Karpas-422 (cell line): ENCODE measurements at places on chromosomes 3 and 15. TPM values are rescaled to one million over a fixed set of nuclear protein-coding genes. Genes with fewer than 3 reads are reported as not detected.

DNA sequence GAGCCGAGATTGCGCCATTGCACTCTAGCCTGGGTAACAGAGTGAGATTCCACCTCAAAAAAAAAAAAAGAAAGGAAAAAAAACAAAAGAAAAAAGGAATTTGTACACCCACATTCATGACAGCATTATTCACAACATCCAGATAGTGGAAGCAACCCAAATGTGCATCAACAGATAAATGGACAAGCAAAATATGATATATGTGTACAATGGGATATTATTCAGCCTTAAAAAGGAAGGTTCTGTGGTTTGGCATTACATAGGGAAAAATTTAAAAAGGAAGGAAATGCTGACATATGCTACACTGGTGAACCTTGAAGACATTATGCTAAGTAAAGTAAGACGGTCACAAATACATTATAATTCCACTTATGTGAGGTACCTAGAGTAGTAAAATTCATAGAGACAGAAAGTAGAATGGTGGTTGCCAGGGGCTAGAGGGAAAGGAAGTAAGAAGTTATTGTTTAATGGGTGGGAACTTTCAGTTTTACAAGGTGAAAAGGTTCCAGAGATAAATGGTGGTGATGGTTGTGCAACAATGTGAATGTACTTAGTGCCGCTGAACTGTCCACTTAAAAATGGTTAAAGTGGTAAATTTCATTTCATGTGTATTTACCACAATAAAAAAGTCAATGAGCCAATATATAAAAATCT, 118.5 kb downstream of the MYLK start:
- no peak for DNase-seq

GRCh38 chr3:59540241-59540640, 490.4 kb upstream of the CFAP20DC start:
- DNase-seq, result no peak

- DNase-seq, result no peak
Observed at GRCh38 chr3:174303907-174304560, 555.1 kb upstream of the NAALADL2 start.

DNA sequence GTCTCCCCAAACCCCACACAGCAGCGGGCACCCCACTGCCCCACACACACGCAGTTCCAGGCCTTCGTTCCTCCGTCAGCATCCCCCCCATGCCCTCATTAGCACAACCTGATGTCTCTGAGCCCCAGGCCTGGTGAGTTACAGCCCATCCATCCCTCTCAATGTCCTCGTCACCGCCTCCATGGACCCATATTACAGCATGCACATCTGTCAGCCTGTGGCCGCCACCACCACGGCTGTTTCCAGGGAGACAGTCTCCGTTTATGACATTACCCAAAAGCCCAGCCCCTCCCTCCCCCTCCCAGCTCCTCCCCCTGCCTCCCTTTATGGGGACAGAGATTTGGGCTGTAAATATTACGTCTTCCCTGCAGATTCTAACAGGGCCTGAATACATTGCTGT, 143.1 kb upstream of the LINGO1 start:
- no peak for DNase-seq

EPHA6 gene
- not detected in 2 replicates for total RNA-seq

IFRD2 gene
- total RNA-seq, result 75.2 and 82.1 TPM in 2 replicates

- DNase-seq, result no peak
Observed at GRCh38 chr3:137930976-137931375, 79.0 kb upstream of the CLDN18 start.

ZPLD1 gene
- not detected in 2 replicates for total RNA-seq

PRR23C gene
- not detected in 2 replicates for total RNA-seq

DNA sequence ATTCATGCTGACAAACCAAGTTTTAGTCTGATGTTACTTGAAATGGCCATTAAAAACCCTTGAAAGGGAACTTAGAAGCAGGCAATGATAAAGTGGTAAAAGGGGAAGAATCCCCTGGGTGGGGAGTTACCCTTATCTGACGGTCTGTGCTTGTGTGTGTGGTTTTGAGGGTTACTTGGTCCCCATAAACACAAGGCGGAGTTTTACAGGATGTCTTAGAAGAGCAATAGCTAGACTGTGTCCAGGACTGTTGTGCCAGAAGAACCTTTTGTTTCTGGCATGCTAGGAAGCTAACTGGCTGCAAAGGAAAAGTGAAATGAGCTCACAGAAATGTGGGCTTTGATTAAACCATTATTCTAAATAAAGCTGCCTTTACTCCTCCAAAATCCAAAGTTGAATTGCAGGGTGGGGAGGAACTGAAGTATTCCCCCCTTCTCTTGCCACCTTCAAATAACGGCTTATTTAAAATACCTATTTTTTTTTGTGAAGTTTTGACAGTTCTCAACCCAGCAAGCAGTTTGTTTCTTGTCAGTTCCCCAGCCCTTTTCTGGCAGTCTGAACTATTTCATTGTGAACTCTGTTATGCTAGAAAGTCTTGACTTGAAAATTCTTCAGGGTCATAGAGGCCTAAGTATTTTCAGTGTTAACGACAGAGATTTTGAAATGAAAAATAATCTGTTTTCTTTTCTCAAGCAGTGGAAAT, 443.5 kb downstream of the OTOL1 start:
- no peak for DNase-seq

DNAH12 gene
- 0.43 TPM in 1 of 2 replicates, not detected in the other for total RNA-seq

DNA sequence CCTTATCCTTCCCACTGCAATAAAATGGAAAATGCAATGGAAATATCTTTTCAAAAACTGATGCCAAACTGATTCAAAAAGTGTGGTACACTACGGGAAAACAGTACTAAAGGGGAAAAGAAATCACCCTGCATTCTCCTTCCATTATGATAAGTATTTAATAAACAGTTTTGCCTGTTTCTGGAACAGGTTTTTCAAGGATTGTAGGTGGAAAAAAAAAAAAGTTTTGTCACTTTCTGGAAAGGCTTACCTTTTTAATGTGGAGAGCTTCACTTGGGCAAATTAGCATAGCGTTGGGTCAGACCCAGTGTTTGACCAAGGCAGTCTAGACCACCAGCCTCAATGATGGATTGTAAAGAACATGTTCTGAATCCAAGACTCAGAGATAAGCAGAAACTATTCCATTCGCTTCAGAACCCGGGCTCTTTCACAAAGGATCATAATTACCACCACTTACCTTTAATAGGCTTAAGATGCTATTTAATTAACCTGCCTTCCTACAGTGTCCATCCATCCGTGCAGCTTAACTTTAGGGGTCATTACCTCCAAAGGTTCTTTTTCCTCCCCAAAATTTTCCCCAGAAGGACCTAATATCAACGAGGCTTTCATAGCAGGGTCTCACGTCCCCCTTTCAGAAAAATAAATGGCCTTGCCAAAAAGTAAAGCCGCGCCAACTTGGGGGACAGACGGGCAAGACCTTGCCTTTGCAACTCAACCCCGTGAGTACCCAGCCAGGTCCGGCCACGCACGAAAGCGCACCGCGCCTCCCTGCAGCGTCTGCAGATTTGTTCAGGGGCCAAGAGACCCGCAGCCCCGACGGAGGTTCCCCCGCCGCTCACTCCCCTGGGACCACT, 1.0 kb downstream of the DCBLD2 start:
- DNase-seq, result no peak

GRCh38 chr15:44782516-44782915, 46.2 kb downstream of the TRIM69 start:
- DNase-seq, result no peak

HIGD2B gene
- total RNA-seq, result 0.51 TPM in 1 of 2 replicates, not detected in the other
